Activated naive CD4-positive, alpha-beta T cell treated with anti-CD3 and anti-CD28 coated beads, Interleukin-2, amount 50 U/mL, for 16 hours (primary cell): ENCODE measurements at places on chromosomes 2 and 18.
A peak's percentile ranks its signal among the peaks of the same experiment; 100 is the strongest.

DNA sequence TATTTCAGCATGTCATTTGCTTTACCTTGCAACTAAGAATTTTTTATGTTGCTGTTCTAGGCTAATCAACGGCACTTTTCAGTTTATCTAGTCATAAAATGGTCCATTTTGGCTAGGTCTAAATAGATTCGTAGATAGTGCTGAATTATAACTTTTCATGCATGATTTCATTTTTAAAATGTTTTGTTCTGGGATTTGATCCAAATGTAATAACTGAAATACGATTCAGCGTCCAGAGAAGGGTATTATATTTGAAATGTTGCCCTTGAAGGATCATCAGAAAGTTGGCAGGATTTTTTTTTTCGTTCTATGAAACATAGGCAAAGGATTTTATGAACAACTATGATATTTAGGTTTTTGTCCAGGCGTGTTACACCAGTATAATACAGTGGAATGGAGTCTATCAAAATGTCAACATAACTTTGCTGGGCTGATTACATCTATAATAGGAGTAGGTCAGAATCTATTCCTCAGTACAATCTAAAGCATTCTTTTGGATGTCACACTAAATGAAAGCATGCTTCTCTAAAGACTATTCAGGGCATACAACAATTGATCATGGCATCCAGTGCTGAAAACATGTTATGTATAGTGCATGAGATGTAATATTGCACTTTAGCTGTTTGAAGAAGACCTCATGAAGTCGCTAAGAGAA lies 24.8 kb downstream of the TTC27 start:
- DNase-seq, result no peak

DNA sequence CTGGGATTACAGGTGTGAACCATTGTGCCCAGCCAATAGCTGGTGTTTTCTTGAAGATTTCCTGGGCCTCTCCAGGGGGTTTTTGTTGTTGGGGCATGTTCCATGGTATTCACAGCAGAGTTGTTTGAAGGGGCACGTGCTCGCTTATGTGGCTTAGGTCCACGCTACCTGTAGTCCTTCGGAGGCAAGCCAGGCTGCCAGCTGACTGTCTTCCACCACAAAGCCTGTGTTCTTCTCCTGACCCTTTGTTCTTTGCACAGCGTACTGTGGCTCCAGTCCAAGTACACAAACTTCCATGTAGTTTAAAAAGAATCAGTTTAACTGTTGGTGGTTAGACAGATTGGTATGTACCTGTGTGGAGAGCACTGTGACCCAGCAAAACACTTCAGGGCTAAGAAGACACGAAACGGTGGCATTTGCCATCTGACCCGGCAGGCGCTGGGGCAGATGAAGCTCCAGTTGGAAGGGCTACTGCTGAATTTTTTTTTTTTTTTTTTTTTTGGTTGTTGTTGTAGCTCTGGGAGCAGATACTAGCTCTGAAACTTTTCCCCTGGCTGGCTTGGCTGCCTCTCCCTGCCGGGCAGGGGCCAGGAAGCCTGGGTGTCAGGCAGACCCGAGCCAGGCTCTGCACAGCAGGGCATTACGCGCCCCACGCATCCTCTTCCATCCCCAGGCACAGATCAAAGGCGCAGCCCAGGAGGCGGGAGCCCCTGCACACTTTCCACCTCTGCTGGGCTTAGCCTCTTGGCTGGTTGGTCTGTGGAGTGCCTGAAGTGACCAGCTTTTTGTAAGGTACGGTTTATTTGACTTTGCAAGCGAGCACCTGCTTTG lies 5.7 kb downstream of the GREB1 start:
- no peak for DNase-seq

GRCh38 chr18:78295262-78295661 lies 684.4 kb upstream of the SALL3 start:
- DNase-seq, result no peak

DNA sequence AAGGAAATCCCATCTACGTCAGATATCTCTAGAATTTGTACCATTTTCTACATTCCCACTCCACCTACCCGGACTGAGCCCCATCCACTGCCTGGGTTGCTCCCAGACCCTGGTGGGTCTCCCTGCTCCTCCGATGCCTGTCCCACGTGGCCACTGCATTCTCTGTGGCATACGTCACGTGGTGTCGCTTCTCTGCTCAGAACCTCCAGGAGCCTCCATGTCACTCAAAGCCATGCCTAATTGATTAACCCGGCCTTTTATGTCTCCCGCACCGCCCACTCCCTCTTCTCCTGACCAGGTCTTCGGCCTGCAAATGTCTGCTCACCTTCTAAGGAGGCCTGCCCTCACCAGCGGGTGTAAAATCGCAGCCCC lies 176.6 kb downstream of the HDAC4 start:
- no peak for DNase-seq

DNA sequence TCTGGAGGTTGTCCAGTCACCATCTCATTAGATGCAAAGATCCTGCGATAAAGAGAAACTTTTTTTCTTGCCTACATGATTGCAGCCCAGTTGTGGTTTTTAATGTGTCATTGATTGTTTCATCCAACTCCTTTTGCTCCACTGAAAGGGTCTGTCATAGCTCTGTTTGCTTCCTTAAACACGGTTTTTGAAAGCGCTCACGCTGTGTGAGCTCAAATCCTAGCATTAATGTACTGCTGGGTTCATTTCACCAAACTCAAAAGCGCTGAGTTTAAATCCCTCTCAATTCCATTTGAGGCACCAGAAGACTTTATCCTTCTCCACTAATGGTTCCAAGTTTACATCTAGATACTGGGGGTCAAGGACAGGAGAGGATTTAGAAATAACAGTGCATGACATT lies 53.6 kb downstream of the CDK15 start:
- DNase-seq, result no peak

DNA sequence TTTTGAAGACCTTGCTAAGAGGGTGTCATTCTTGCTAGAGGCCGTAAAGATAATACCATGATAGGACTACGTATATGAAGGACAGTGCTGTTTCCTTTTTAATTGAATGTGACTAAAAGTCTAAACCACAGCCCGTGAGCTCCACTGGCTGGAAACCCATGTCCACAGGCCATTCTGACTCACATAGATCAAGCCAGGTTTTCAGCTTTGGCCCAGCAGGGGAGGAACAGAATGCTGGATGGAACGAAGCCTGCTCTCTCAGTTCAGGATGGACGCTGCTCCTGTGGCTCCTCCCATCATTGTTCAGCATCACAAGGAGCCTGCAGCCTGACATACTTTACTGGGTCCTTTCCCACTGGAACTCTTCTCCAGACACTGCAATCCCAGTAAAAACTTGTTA lies 47.6 kb downstream of the ALPK2 start:
- no peak for DNase-seq

- DNase-seq, result no peak
Measured at GRCh38 chr2:181778621-181779201, 98.4 kb upstream of the NEUROD1 start.

- DNase-seq, result no peak
Measured at GRCh38 chr2:180412219-180412618, 405.1 kb upstream of the CWC22 start.

DNA sequence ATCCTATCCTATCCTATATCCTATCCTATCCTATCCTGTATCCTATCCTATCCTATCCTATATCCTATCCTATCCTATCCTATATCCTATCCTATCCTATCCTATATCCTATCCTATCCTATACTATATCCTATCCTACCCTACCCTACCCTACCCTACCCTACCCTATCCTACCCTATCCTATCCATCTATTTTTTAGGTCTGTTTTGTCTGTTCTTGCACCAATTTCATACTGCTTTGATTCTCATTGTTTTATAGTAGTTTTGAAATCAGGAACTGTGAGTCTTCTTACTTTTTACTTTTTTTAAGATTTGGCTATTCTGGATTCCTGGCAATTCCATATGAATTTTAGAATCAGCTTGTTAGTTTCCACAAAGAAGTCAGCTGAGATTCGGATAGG lies 118.5 kb downstream of the TGFA start:
- no peak for DNase-seq

- peak; percentile 78 for DNase-seq
Measured at GRCh38 chr2:232444409-232445148, 11.4 kb upstream of the ALPI start.

- DNase-seq, result no peak
Measured at GRCh38 chr2:172647439-172647838, 88.2 kb upstream of the RAPGEF4 start.

DNA sequence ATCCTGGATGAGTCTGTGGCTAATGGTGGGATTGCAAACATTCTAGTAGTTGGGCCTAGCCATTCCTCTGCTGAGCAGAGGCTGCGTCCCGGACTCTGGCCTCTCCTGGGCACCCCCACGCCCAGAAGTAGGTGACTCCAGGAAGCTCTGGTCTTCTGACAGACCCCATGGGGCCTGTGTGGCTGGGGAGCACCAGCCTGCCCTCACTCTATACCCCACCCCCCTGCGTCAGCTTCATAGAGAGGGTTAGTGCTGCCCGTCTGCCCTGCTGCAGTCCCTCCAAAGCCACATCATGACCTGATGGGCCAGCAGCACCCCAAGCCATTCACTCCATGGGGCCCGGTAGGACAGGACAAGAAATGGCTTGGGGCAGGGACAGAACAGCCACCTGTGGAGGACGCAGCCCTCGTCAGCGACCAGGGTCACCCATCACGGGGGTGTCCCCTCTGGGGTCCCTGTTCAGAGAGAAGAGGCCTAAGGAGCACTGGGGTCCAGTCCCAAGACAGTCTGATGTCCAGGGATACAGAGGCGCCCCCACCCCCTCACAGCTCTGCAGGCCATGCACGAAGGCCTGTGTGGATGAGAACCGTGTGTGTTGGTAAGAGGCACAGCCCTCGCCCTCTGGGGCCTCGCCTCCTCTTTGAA lies 238.3 kb downstream of the ATAD2B start:
- DNase-seq, result no peak

DNA sequence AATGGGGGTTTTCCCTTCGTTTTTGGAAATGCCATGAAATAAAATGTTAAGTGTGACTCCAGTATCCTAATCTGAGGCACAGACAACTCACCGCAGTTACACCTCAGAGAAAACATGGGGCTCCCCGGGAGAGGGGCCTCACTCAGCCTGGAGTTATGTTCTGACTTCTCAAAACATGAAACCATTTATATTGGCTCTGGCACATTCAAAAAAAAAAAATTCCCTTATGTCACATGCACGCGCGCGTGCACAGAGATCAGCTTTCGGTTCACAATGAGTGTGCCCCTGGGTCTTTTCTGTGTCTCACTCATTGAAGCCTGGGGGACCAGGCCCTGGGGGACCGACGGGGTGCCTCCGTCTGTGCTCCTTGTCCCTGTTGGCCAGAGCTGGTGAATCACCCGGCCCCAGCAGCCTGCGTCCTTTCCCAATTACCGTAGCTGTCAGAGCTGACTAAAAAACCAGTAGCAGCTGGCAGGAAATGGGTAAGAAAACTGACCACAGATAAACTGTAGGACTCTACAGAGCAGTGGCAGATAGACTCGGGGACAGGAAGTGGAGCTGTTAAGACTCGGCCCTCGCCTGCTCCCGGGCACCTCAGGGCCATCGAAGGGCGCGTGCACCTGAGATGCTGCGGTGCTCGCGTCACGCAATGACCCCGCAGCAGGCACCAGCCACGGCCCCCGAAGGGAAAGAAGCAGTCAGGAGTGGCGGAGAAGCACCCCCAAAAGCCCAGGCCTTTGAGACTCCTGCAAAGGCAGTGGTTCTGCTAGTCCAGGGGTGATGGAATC lies 138.3 kb upstream of the ID2 start:
- peak; percentile 74 for DNase-seq

- DNase-seq, result no peak
Measured at GRCh38 chr2:172742931-172743540, 7.4 kb downstream of the RAPGEF4 start.

- no peak for DNase-seq
Measured at GRCh38 chr2:47735912-47736311, 47.0 kb upstream of the MSH6 start.

- DNase-seq, result no peak
Measured at GRCh38 chr2:112047537-112048235, 7.4 kb upstream of the TMEM87B start.

DNA sequence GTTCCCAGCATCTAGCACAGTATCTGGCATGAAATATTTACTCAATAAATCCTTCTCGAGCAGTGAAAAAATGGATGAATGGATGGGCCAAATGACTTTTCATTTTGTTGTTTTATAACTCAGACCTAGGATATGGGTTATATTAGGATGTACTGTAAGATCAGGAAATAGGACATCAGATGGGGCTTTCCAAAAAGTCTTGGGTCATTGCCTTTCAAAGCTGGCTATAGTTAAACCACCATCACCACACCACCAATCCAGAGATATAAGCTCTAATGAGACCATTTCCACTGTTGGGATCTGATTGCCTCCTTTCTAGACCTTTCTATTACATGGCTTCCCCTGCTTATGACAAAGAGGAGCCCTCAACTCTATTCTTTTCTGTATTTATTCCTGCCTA lies 525.0 kb upstream of the TCF4 start:
- DNase-seq, result no peak

GRCh38 chr18:37653618-37654017 lies 88.0 kb upstream of the CELF4 start:
- no peak for DNase-seq

DNA sequence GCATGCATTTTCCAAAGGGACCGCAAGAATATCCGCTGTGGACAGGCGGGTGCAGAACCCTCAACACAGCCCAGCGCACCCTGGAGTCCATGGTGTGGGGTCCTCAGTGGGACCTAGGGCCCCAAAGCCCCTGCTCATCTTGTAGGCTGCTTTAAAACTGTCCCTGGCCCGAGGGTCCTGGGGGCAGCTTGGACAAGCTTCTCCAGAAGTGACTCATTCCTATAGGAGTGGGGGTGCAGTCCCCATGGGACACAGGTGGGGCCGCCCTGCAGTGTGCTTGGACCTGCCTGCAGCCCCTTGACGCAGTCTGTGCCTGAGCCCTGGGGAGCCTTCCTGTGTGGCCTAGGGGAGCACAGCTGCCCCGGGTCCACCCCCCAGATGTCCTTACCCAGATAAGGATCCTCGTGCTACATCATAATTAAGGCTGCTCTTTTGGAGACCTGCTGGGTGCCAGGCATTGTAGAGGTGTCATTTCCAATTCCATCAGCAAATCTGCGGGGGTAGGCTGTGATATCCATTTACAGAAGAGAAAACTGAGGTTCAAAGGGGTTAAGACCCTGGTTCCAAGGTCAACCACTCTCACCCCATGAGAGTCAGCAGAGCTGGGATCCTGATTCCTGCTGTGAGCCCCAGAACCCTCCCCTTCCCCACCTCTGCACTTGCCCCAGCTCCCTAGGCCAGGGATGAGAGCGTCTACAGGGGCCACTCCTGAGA lies 1.7 kb upstream of the HS6ST1 start:
- no peak for DNase-seq
